ENCODE measurements at places on chromosomes 1 and 21. TPM values are rescaled to one million over a fixed set of nuclear protein-coding genes. Genes with fewer than 3 reads are reported as not detected.
A peak's percentile ranks its signal among the peaks of the same experiment; 100 is the strongest.

The GPR157 gene
- 6.8 TPM for total RNA-seq

The RIPPLY3 gene
- not detected for total RNA-seq

The IL19 gene
- total RNA-seq, result not detected

The WDR47 gene
- 14.7 TPM for total RNA-seq

The ARMH1 gene
- total RNA-seq, result 24.7 TPM

The TNNT2 gene
- total RNA-seq, result not detected

The PODN gene
- 2.2 TPM for total RNA-seq

The RAB42 gene
- 13.7 TPM for total RNA-seq

The FMO1 gene
- total RNA-seq, result not detected

The SLC25A24 gene
- 36.6 TPM for total RNA-seq

The OR10J1 gene
- total RNA-seq, result not detected

The FCRL6 gene
- total RNA-seq, result 20.1 TPM

The COL16A1 gene
- total RNA-seq, result 8.4 TPM

The ACP6 gene
- total RNA-seq, result 9.6 TPM

GRCh38 chr1:48206371-48206770 lies 16.1 kb upstream of the SLC5A9 start:
- H3K27ac ChIP-seq, result no peak overlapping the region
- H3K4me1 ChIP-seq, result no peaks in the 10 kb centered on the region
- no peak for DNase-seq
- H3K4me3 ChIP-seq, result no peak overlapping the region
- H3K27me3 ChIP-seq, result no peaks in the 10 kb centered on the region
- H3K36me3 ChIP-seq, result no peaks in the 10 kb centered on the region

- no peaks in the 10 kb centered on the region for H3K27me3 ChIP-seq
- H3K4me3 ChIP-seq, result no peak overlapping the region
- no peaks in the 10 kb centered on the region for H3K36me3 ChIP-seq
- no peak overlapping the region for H3K27ac ChIP-seq
- peaks cover 16% of the 10 kb centered on the region for H3K4me1 ChIP-seq
Observed at GRCh38 chr1:94101613-94102525, 19.1 kb downstream of the ABCA4 start.

- peak; percentile 51 for DNase-seq
- H3K27me3 ChIP-seq, result no peaks in the 10 kb centered on the region
- peaks cover 65% of the 10 kb centered on the region for H3K4me1 ChIP-seq
Observed at GRCh38 chr21:41932191-41932575, 21.6 kb downstream of the C2CD2 start.

DNA sequence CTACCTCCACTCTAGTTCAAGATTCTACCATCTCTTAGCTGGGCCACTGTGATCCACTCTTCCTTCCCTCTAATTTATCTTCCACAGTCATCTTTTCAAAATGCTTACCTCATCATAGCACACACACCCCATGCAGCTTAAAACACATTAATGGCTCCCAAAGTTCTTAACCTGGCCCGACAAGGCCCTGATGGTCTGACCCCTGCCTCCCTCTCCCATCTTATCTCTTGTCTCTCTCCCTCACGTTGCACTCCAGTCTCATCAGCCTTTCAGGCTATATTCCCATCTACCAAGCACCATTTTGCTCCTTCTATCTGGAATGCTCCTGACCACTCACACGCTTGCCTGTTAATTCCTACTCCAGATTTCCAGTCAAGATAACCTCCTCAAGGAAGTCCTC lies 2.5 kb upstream of the ZBTB8A start:
- DNase-seq, result no peak
- H3K4me3 ChIP-seq, result no peak overlapping the region
- H3K27me3 ChIP-seq, result peaks cover 12% of the 10 kb centered on the region
- no peaks in the 10 kb centered on the region for H3K36me3 ChIP-seq
- no peak overlapping the region for H3K27ac ChIP-seq
- H3K4me1 ChIP-seq, result peaks cover 20% of the 10 kb centered on the region

- H3K4me3 ChIP-seq, result peak overlapping the region; percentile 69
- no peak for DNase-seq
- peaks cover 18% of the 10 kb centered on the region for H3K4me1 ChIP-seq
- H3K27me3 ChIP-seq, result no peaks in the 10 kb centered on the region
- peaks cover 10% of the 10 kb centered on the region for H3K36me3 ChIP-seq
- peak overlapping the region; percentile 71 for H3K27ac ChIP-seq
Observed at GRCh38 chr1:46603481-46603857, 599 bp downstream of the MKNK1 start.

- no peak overlapping the region for H3K27ac ChIP-seq
- H3K4me1 ChIP-seq, result no peaks in the 10 kb centered on the region
- H3K4me3 ChIP-seq, result no peak overlapping the region
Observed at GRCh38 chr1:163083690-163084089, 14.5 kb downstream of the RGS4 start.

DNA sequence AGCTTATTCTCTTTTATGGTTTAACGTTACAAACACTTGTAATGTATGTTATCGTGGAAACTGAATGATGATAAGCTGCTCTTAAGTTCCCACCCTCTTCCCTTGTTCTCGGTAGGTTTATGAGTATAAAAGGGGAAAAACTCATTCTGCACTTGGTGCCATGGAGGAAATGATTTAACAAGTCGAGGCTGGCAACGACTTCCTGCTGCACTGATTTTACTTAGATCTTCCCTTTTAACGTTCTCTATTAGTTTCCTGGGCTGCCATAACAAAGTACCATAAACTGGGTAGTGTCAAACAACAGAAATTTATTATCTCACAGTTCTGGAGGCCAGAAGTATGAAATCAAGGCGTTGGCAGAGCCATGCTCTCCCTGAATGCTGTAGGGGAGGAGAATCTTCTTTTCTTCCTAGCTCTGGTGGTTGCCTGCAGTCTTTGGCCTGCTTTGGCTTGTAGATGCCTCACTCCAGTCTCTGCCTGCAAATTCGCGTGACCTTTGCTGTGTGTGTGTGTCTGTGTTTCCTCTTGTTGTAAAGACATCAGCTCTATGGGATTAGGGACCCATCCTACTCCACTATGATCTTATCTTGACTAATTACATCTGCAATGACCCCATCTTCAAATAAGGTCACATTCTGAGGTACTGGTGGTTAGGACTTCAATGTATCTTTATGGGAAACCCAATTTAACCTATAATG lies 26.3 kb downstream of the HUNK start:
- H3K27me3 ChIP-seq, result no peaks in the 10 kb centered on the region
- no peaks in the 10 kb centered on the region for H3K4me1 ChIP-seq

GRCh38 chr1:45934947-45935346 lies 131.5 kb downstream of the MAST2 start:
- no peak for DNase-seq
- no peaks in the 10 kb centered on the region for H3K27me3 ChIP-seq
- H3K4me3 ChIP-seq, result no peak overlapping the region

- peak; percentile 62 for DNase-seq
- no peaks in the 10 kb centered on the region for H3K27me3 ChIP-seq
- H3K4me1 ChIP-seq, result no peaks in the 10 kb centered on the region
- H3K27ac ChIP-seq, result no peak overlapping the region
- H3K4me3 ChIP-seq, result no peak overlapping the region
Observed at GRCh38 chr21:42567861-42568260, 54.2 kb downstream of the SLC37A1 start.

- no peaks in the 10 kb centered on the region for H3K36me3 ChIP-seq
- DNase-seq, result no peak
- H3K4me1 ChIP-seq, result no peaks in the 10 kb centered on the region
- H3K4me3 ChIP-seq, result no peak overlapping the region
- H3K27ac ChIP-seq, result no peak overlapping the region
Observed at GRCh38 chr1:20601129-20601825, 12.4 kb downstream of the CDA start.

DNA sequence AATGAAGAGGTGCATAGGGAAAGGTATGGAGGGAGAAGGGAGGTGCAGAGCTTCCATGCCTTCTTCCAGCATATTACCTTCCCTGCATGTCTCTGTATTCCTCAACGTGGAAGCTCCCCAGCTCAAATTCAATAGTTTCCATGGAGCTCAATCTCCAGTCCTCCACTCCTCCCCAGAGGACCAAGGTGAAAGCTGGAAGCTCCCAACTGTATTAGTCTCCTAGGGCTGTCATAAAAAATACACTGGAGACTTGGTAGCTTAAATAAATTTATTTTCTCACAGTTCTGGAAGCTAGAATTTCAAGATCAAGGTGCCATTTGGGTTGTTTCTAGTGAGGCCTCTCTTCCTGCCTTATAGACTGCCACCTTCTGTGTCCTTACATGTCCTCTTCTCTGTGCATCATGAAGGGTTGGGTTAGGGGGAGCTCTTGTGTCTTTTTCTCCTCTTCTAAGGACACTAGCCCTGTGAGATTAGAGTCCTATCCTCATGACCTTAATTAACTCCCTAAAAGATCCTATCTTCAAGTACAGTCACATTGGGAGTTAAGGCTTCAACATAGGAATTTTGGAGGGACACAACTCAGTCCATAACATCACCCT lies 21.9 kb upstream of the RABGGTB start:
- no peaks in the 10 kb centered on the region for H3K4me1 ChIP-seq
- H3K27me3 ChIP-seq, result no peaks in the 10 kb centered on the region
- H3K4me3 ChIP-seq, result no peak overlapping the region
- H3K27ac ChIP-seq, result no peak overlapping the region
- DNase-seq, result no peak
- H3K36me3 ChIP-seq, result no peaks in the 10 kb centered on the region

DNA sequence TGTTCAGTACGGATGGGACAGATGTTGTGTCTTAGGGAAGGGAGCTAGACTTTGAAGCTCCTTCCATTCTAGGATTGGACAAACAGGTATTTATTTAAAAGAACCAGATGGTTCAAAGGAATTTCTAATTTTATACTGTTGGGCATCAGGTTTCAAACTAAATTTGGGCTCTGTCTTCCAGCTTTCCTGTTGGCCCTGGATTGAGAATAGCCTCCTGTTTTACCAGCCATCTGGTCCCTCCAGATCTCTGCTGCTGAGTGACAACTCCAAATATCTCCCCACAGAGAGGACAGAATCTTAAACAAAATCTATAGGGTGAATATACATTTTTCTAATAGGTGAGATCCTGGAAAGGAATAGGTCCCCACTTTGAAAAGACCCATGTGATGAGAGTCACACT lies 52.5 kb upstream of the CNIH3 start:
- H3K27ac ChIP-seq, result no peak overlapping the region
- no peaks in the 10 kb centered on the region for H3K36me3 ChIP-seq
- DNase-seq, result no peak
- H3K4me3 ChIP-seq, result no peak overlapping the region

- H3K36me3 ChIP-seq, result no peaks in the 10 kb centered on the region
- DNase-seq, result no peak
- H3K4me3 ChIP-seq, result no peak overlapping the region
- H3K27me3 ChIP-seq, result no peaks in the 10 kb centered on the region
- peaks cover 8% of the 10 kb centered on the region for H3K4me1 ChIP-seq
Observed at GRCh38 chr1:41855713-41856112, 63.0 kb downstream of the HIVEP3 start.

- no peaks in the 10 kb centered on the region for H3K36me3 ChIP-seq
- no peak overlapping the region for H3K4me3 ChIP-seq
- H3K4me1 ChIP-seq, result no peaks in the 10 kb centered on the region
- H3K27ac ChIP-seq, result peak overlapping the region; percentile 36
- no peaks in the 10 kb centered on the region for H3K27me3 ChIP-seq
Observed at GRCh38 chr1:245873883-245874671, 633.0 kb downstream of the SMYD3 start.

- no peak overlapping the region for H3K4me3 ChIP-seq
- DNase-seq, result no peak
- H3K36me3 ChIP-seq, result no peaks in the 10 kb centered on the region
- no peaks in the 10 kb centered on the region for H3K4me1 ChIP-seq
- H3K27me3 ChIP-seq, result peaks cover 25% of the 10 kb centered on the region
Observed at GRCh38 chr21:39610703-39611102, 2.0 kb upstream of the B3GALT5 start.

DNA sequence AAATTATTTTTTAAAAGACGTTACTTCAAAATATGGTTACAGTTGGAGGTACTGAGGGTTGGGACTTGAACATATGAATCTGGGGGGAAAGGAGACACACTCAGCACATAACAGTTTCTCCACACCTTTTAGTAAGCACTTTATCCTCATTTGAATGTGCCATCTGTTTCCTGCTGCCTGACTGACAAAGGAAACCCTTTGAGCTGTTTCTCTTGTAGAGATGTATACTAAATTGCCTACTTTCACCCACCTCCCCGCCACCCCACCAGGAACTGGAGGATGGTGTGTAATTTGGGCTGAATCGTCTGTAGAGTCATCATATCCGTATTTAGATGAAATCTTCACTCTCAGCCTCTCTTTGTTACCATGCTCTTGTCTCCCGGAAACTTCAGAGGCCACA lies 108.1 kb downstream of the KAZN start:
- no peak overlapping the region for H3K27ac ChIP-seq
- no peak overlapping the region for H3K4me3 ChIP-seq
- H3K4me1 ChIP-seq, result no peaks in the 10 kb centered on the region

- peak overlapping the region; percentile 99 for H3K27ac ChIP-seq
- DNase-seq, result no peak
- peak overlapping the region; percentile 52 for H3K4me3 ChIP-seq
- H3K36me3 ChIP-seq, result peaks cover 28% of the 10 kb centered on the region
- H3K4me1 ChIP-seq, result peaks cover 100% of the 10 kb centered on the region
- H3K27me3 ChIP-seq, result no peaks in the 10 kb centered on the region
Observed at GRCh38 chr1:12177999-12178441, 11.2 kb downstream of the TNFRSF1B start.

DNA sequence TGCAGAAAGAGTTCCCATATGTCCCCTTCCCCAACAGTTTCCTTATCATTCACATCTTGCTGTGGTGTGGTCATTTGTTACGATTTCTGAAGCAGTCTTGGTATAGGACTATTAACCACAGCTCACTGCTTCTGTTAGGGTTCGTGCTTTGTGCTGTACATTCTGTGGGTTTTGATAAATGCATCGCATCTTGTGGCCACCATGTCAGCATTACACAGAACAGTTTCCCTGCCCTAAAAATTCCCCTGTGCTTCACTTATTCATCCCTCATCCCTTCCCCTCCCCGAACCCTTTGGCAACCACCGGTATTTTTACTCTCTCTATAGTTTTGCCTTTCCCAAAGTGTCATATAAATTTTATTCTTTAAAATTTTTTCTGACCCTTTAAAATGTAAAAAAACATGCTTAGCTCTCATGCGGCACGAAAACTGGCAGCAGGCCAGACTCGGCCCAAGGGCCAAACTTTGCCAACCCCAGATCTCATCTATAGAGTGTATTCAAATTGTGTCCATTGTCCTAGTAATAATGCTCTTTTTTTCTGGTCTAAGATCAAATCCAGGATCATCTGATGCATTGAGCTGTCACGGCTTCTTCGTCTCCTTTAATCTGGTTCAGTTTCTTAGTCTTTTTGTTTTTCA lies 78.2 kb downstream of the SIM2 start:
- no peaks in the 10 kb centered on the region for H3K4me1 ChIP-seq
- no peak overlapping the region for H3K4me3 ChIP-seq
- DNase-seq, result no peak
- H3K27ac ChIP-seq, result no peak overlapping the region
- no peaks in the 10 kb centered on the region for H3K36me3 ChIP-seq
- no peaks in the 10 kb centered on the region for H3K27me3 ChIP-seq

DNA sequence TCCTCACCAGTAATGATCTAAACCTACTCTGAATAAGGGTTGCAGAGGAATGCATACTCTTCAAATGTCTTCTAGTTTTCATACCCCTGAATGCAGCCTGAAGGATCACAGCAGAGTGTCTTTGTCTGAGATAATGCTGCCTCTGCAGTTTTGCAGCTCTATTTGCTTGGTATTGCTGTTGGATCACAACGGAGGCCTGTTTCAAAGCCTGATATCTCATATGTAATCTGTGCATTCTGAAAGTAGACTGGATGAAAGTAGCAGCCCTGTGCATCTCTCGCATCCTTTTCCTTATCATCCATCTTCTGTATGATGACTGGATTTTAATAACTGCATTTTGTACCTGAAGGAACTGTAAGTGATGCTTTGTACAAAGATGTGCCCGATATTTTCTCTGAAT lies 34.9 kb upstream of the F13B start:
- no peak overlapping the region for H3K27ac ChIP-seq
- H3K4me3 ChIP-seq, result no peak overlapping the region
- no peaks in the 10 kb centered on the region for H3K36me3 ChIP-seq
- DNase-seq, result no peak
- H3K27me3 ChIP-seq, result no peaks in the 10 kb centered on the region

All from spleen (tissue), 13 donors.